ENCODE measurements at places on chromosomes 16 and 17.

DNA sequence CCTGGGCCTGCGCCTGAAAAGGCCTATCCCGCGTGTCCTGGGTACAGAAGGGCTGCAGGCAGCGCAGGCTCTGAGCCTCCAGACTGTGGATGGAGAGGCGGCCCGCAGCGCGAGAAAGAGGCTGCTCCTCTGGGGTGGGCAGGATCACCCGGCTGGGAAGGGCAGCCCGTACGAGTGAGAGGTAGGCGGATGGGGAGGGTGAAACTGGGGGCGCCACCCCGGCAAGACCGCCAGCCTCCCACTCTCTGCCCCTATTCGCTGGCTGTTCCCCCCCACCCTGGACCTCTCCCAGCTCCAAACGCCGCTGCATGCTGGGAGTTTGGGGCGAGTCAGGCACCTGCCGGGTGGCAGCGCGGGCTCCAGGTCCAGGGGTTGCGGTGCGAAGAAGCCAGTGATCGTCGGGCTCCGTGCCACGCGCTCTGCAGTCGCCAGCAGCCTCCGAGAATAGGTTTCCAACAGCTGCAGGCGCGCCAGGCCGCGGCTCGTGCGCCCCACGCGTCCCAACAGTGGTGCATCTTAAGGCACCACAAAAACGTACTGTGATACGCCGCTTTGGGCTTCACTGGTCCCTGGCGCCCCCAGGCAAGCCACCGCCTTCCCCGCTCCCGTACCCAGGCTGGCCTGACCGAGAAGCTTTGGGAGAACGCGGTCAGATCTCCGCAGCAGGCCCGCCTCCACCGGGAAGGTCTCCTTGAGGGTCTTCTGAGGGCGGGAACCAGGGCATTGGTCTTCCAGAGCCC lies 1.1 kb downstream of the NOXO1 start:
- no peak for DNase-seq

- DNase-seq = no peak
These were observed 35.5 kb upstream of the ZC3H18 start for GRCh38 chr16:88534638-88535190.

GRCh38 chr17:17108451-17109049 lies 66.3 kb downstream of the MPRIP start:
- no peak for DNase-seq

GRCh38 chr17:81345228-81346089 lies 49.8 kb upstream of the BAHCC1 start:
- DNase-seq = no peak

GRCh38 chr17:4527134-4527533 lies 28.1 kb downstream of the MYBBP1A start:
- no peak for DNase-seq

GRCh38 chr16:46976550-46976949 lies 3.1 kb upstream of the DNAJA2 start:
- DNase-seq = no peak

DNA sequence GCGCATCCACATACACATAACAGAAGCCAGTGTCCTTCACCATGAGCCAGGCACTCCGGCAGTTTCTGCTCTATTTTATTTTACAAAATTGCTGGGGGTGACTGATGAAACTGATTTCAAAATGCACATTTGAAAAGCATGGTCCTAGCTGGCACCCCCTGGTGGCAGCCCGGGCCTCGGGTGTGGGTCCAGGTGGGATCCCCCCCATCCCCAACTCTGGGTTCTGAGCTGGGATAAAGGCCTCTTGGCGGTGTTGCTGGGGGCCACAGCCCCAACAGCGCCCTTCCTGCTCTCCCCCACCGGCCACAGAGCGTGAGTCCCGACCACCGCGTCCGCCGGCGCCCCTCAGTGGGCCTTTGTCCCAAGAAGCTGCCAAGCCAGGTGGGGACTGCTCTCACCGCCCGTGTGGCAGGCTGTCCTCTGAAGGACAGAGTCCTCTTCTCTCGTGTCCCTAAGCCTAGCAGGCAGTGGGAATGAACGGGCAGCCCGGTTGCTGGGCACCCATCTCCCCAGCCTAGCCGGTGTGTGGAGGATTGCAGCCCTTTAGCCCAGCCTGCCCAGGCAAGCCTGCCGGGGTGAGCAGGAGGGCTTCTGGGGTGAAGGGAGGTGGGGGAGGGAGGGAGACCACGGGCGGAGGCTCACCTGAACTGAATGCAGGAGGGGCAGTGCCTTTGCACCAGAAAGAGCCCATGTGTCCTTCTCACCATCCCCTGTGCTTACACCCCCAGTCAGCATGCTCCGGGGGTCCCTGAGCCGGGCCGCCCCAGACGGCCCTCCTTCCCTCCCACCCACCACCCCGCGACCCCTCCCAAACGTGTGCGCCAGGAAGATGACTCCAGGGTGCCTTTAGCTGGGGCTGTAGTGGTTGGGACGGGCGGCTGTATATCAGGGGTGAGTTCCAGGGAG lies 898 bp downstream of the SNAI3 start:
- no peak for DNase-seq

GRCh38 chr17:7192271-7192937 lies 13.2 kb upstream of the ASGR1 start:
- DNase-seq = no peak

- no peak for DNase-seq
These were observed 5.1 kb downstream of the HS3ST3B1 start for GRCh38 chr17:14305785-14306496.

DNA sequence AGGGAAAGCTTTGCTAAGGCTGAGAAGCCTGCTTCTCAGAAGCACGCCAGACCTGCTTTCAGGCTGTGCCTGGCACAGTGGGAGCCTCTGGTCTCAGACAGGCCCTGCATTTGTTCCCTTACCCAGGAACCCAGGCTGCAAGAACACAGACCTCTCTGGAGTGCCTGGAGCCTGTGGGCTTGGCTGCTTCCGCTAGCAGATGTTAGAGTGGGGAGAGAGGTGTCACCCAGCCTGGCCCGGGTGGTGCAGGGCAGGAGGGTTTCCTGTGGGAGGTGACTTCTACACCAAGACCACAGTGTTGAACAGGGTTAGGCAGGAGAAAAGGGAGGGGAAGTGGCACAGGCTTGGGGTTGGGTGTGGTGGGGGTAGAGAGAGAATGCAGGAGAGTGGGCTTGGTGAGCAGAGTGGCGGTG lies 35.8 kb upstream of the ADGRG1 start:
- DNase-seq = no peak

GRCh38 chr17:75096082-75096625 lies 8.4 kb downstream of the SLC16A5 start:
- DNase-seq = no peak

Measured in stimulated activated CD8-positive, alpha-beta memory T cell treated with anti-CD3 and anti-CD28 coated beads, Interleukin-15, amount 100 ng/mL, for 24 hours (primary cell).